ENCODE measurements at places on chromosomes 13 and 19.

DNA sequence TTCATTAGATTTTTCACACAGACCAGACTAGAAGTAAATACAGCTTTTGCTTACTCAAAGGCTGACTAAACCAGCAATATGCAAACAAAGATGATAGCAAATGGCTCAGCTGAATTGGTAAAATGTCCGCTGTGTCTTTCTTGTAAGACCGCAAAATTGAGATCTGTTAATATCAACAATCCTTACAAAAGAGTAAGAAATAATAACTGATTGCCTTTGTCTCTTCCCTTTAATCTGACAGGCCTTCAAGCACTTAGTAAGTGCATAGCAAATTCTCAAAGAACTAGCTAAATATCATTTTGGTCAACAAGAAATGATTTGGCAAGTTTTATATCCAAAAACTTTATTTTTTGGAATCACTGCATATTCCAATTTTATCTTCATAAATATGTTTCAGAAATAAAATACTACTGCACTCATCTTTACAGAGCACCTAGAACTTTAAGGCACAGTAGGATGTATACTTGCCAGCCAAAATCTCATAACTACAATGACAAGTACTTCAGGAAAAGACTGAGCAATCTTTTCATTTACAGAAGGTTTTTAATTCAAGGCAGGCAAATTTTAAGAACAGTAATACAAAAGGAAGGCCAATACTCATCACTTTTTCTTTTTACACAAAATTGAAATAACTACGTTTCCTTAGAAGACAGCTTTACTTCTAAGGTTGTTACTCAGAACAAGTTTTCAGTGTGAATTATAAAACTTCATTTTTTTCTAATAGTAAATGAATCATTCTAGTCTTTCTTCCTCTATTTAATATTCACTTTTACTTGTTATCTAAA, 1.1 kb downstream of the ELF1 start:
- no peaks in the 10 kb centered on the region for H3K27me3 ChIP-seq
- peaks cover 32% of the 10 kb centered on the region for H3K4me1 ChIP-seq
- peak overlapping the region; percentile 99 for H3K27ac ChIP-seq

DNA sequence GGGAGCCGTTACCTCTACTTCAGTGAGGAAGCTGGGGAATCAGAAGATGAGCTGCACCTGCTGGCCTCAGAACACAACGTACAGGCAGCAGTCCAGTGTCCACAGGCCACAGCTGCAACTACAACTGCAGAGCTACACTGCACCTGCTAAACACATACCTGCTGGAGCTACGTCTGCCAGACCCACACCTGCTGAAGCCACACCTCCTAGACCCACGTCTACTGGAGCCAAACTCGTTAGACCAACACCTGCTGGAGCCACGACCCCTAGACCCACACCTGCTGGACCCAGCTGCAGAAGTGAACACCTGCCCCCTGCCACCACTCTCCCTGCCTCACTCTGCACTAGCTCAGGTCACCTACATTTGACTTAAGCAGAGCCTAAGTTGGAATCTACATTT, 169.9 kb downstream of the USP12 start:
- no peak overlapping the region for H3K4me3 ChIP-seq
- H3K27ac ChIP-seq = no peak overlapping the region
- H3K36me3 ChIP-seq = no peaks in the 10 kb centered on the region

DNA sequence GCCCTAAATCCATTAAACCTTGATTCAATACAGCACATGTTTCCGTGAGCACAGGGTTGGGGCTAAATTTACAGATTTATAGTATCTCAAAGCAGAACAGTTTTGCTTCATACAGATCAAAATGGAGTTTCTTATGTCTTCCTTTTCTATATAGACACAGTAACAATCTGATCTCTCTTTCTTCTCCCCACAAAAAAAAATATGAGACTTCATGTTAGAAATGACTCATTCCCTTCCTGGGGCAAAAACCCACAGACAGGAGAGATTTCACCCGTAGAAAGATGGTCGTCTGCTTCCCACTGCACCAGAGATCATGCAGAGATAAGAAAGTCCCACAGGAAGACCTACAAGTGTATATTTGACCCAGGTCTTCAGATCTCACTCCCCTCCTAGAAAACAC, 7.7 kb upstream of the ZNF611 start:
- DNase-seq = no peak
- no peaks in the 10 kb centered on the region for H3K36me3 ChIP-seq
- H3K4me3 ChIP-seq = no peak overlapping the region

DNA sequence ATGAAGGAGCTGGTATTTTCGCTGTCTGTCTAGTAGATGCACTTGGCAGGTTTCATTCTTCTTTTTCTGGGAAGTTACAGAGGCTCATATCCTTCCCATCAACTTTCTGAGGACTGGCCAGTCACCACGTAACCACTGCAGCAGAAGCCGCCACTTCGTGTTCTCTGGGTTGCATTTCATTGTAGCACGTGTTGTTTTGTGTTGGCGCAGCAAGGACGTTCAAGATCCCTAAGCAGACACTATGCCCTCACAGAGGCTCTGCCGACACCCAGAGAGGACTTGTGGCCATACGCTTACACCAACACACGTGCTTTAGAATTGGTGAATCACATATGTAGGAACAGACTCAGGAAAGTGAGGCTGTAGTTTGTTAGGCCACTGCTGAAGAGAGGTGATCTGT, 42.2 kb upstream of the TEX29 start:
- H3K27ac ChIP-seq = no peak overlapping the region
- no peak overlapping the region for H3K4me3 ChIP-seq
- H3K27me3 ChIP-seq = no peaks in the 10 kb centered on the region
- peaks cover 50% of the 10 kb centered on the region for H3K36me3 ChIP-seq
- H3K4me1 ChIP-seq = no peaks in the 10 kb centered on the region

- no peaks in the 10 kb centered on the region for H3K27me3 ChIP-seq
- H3K27ac ChIP-seq = peak overlapping the region; percentile 76
- H3K4me1 ChIP-seq = peaks cover 8% of the 10 kb centered on the region
- peaks cover 20% of the 10 kb centered on the region for H3K36me3 ChIP-seq
Observed at GRCh38 chr19:42229301-42229854, 9.3 kb downstream of the ZNF526 start.

DNA sequence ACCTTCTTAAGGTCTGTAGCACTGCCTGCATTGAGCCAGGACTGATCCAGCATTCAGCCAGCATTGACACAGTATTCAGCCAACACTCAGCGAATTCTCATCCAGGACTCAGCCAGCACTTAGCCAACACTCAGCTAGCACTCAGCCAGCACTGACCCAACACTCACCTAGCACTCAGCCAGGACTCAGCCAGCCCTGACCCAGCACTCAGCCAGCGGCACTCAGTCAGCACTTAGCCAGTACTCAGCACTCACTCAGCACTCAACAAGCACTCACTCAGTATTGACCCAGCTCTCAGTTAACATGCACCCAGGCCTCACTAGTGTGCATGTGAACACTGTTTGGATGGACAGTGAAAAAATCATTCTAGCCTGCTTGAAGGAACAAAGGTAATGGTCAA, 55.0 kb downstream of the TSHZ3 start:
- H3K36me3 ChIP-seq = no peaks in the 10 kb centered on the region
- DNase-seq = no peak
- H3K4me3 ChIP-seq = no peak overlapping the region
- H3K4me1 ChIP-seq = no peaks in the 10 kb centered on the region
- no peak overlapping the region for H3K27ac ChIP-seq
- H3K27me3 ChIP-seq = no peaks in the 10 kb centered on the region

DNA sequence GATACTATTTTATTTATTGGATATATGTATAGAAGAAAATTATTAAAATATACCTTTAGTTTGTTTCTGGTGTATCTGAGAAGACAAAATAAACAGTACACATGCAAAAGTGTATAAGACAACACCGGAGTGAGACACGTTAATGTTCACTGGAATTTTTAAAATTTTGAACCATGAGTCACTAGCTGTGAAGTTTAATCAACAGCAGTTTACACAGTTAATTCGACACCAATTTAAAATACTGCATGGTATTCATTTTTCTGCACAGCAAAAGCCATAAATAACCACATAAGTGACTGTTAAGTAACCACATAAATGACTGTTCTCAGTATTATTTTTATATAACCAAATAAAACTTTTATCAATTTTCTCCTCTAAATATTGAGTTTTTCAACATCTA, 418.7 kb upstream of the NBEA start:
- H3K27ac ChIP-seq = no peak overlapping the region
- no peak for DNase-seq
- peaks cover 1% of the 10 kb centered on the region for H3K27me3 ChIP-seq
- H3K4me3 ChIP-seq = no peak overlapping the region
- H3K4me1 ChIP-seq = no peaks in the 10 kb centered on the region
- H3K36me3 ChIP-seq = no peaks in the 10 kb centered on the region

DNA sequence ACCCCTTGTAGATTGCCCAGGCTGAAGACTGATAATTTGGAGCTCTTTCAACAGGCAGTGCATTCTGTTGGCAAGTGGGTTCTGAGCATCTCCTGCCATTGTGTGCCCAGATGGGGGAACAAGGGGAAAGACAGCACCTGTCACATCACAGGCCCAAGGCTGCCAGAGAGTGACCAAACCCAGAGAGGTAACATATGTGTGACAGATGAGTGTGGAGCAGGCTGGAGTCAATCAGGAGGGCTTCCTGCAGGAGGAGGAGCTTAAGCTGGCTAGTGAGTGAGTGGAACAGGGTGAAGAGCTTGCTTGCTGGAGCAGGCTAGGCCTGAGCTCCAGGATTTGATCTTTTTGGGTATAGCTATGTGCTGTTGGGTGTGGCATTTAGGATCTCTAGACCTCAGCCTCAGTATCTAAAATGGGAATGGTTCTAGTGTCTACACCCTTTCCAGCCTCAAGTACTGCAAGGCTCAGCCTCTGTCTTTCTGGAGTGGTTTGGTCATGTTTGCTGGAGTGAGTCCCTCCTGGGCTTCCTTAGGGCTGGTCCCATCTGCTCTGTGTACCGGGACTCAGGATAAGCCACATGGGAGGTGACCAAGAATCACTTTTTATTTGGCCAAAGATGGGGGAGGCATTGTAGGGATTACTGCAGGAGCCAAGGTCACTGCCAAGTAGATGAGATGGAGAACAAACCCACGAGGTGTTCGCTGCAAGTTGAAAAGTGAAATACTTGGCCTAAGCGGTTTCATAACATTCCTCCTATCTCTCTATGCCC, 152.4 kb upstream of the TSHZ3 start:
- no peaks in the 10 kb centered on the region for H3K4me1 ChIP-seq
- no peaks in the 10 kb centered on the region for H3K27me3 ChIP-seq
- H3K27ac ChIP-seq = no peak overlapping the region
- no peak for DNase-seq
- H3K36me3 ChIP-seq = no peaks in the 10 kb centered on the region
- H3K4me3 ChIP-seq = no peak overlapping the region

DNA sequence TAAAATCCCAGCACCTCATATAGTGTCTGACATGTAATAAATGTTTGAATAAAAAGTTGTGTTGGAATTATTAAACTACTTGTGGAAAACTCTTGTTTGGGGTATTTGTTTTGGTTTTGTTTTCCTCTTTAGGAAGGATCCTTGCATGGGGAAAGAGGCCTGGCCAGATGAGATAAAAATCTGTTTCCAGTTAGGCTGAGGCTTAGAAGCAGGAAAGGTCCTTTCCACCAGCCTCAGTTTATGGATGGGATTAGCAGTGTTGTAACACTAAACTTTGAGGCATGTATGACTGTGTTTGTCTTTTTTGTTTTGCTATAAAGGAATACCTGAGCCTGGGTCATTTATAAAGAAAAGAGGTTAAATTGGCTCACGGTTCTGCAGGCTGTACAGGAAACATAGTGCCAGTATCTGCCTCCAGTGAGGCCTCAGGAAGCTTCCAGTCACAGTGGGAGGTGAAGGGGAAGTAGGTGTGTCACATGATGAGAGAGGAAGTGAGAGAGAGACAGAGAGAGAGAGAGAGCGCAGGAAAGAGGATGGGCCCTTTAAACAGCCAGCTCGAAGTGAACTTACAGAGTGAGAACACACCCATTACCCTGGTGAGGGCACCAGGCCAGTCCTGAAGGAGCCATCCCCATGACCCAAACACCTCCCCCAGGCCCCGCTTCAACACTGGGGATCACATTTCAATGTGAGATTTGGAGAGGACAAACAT, 21.6 kb downstream of the SPATA13 start:
- H3K36me3 ChIP-seq = peaks cover 2% of the 10 kb centered on the region
- H3K27me3 ChIP-seq = peaks cover 2% of the 10 kb centered on the region
- no peak overlapping the region for H3K4me3 ChIP-seq
- no peak for DNase-seq

Data from memory B cell (primary cell).